ENCODE measurements at places on chromosomes 2 and 18. TPM values are rescaled to one million over a fixed set of nuclear protein-coding genes. Genes with fewer than 3 reads are reported as not detected.

MC4R gene
- total RNA-seq = 0.15 TPM

KCNG3 gene
- total RNA-seq = not detected

NTSR2 gene
- total RNA-seq = not detected

CNTNAP5 gene
- total RNA-seq = not detected

CYRIA gene
- 0.74 TPM for total RNA-seq

AQP12A gene
- total RNA-seq = not detected

INHBB gene
- total RNA-seq = not detected

POTEJ gene
- not detected for total RNA-seq

CPLX4 gene
- not detected for total RNA-seq

SCYGR4 gene
- not detected for total RNA-seq

KIAA2012 gene
- not detected for total RNA-seq

DCDC2C gene
- total RNA-seq = not detected

GRHL1 gene
- total RNA-seq = 0.50 TPM

GAL3ST2 gene
- total RNA-seq = not detected

NPPC gene
- not detected for total RNA-seq

GPC1 gene
- total RNA-seq = 135 TPM

RNU2-63P gene
- not detected for total RNA-seq

GPBAR1 gene
- total RNA-seq = not detected

ZDBF2 gene
- total RNA-seq = 3.5 TPM

AMER3 gene
- not detected for total RNA-seq

MOB4 gene
- 24.8 TPM for total RNA-seq

ANKRD62 gene
- not detected for total RNA-seq

SPDYA gene
- total RNA-seq = 0.17 TPM

CETN1 gene
- not detected for total RNA-seq

IRS1 gene
- total RNA-seq = 43.6 TPM

TCF23 gene
- not detected for total RNA-seq

MOGAT1 gene
- not detected for total RNA-seq

CD226 gene
- under 0.01 TPM for total RNA-seq

GREB1L gene
- 0.30 TPM for total RNA-seq

PSMA8 gene
- total RNA-seq = not detected

ITGB6 gene
- 0.17 TPM for total RNA-seq

LYPD1 gene
- 0.34 TPM for total RNA-seq

CD207 gene
- not detected for total RNA-seq
